Activated CD4-positive, alpha-beta T cell treated with anti-CD3 and anti-CD28 coated beads for 1 hour (primary cell): ENCODE measurements at places on chromosomes 4 and X.

DNA sequence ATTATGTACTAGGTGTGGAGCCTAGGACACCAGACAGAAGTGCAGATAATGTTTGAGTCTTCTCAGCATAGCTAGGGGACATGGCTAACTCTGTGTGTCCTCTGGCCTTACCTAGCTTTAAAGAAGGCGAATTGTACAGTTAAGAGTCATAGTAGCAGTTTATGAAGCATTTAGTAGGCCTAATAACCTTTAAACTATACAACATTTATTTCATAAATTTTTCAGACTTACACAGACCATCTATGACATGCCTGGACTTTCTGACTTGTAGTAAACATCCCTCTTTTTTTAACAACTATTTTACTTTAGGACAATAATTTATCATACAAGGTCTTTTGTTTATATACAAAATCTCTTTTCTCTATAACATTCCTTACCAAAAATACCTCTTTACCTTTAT lies 37.4 kb downstream of the ETNPPL start:
- DNase-seq, result no peak

GRCh38 chrX:114532111-114532805 lies 51.6 kb upstream of the HTR2C start:
- DNase-seq, result no peak

DNA sequence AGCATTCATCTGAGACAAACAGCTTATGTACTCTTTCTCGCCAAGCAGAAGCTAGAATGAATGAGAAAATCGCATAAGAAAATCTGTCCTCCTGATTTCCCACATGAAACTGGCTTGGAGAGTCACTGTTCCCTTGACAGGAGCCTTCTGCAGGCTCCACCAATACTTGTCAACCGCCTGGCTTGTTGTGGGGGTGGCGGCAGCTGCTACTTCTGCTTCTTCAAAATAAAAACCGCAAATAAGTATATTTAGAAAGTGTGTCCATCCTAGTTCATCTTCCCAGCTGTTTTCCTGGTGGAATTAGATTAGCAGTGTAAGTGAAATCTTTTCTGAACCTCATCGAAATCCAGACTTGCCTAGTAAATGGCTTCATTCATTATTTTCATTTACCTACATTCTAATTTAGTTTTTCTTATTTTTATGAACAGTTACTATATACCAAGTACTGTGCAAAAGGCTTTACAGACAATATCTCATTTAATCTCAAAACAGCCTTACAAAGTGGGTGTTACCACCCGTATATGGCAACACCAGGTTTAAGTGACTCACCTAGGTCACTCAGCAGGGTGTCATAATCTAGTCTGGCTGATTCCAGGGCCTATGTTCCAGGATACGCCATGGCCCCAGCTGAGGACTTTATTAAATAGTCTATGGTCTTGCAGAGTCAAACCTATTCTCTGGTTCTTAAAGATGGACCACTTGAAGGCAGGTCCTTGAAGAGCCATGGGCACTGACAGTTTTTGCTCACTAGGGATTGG lies 104.6 kb upstream of the IGFBP7 start:
- no peak for DNase-seq

GRCh38 chr4:25949173-25949748 lies 35.2 kb downstream of the SMIM20 start:
- no peak for DNase-seq
